Stimulated activated CD4-positive, alpha-beta T cell treated with anti-CD3 and anti-CD28 coated beads, Interleukin-12 subunit alpha, Interleukin-12 subunit beta, amount 100 ng/mL, for 4 hours (primary cell): ENCODE measurements at places on chromosomes 6 and 20.

DNA sequence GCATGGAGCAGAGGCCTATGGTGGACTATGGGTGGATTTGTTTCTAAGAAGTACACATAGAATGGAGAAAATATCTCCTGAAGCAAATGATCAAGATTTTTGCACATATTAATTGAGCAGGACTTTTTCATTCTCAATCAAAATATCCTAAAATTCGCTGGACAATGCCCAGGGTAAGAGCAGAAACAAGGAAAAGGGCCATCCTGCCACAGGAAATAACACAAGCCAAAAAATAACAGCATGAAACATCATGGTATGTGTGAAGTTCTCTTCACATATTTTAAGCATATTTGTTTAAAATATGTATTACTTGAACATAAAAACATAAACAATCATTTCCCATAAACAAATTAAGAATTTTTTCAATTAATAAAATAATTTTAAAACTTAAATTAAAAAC is 868.9 kb downstream of the EPHA7 start:
- no peak for DNase-seq

GRCh38 chr6:119331663-119332286 is 17.8 kb downstream of the MAN1A1 start:
- no peak for DNase-seq

GRCh38 chr6:50998905-50999304 is 180.2 kb downstream of the TFAP2B start:
- no peak for DNase-seq

GRCh38 chr20:50048420-50049166 is 64.4 kb downstream of the UBE2V1 start:
- no peak for DNase-seq

DNA sequence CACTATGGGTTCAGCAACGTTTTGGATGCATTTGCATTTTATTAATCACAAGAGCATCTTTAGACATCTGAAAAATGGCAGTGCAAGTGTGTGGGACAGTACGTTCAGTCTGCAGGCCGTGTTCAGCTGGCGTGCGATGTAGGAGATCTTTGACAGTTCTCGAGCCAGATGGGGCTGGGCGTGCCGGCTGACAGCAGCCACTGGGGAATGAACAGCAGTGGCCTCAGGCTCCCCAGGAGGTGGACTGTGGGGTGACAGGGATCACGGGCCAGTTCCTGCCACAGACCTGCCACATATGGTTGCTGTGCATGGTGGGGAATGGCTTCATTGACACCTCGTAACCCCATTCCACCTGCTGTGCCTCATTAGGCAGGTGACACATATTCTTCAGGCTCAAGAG is 16.4 kb upstream of the MLN start:
- DNase-seq = no peak

DNA sequence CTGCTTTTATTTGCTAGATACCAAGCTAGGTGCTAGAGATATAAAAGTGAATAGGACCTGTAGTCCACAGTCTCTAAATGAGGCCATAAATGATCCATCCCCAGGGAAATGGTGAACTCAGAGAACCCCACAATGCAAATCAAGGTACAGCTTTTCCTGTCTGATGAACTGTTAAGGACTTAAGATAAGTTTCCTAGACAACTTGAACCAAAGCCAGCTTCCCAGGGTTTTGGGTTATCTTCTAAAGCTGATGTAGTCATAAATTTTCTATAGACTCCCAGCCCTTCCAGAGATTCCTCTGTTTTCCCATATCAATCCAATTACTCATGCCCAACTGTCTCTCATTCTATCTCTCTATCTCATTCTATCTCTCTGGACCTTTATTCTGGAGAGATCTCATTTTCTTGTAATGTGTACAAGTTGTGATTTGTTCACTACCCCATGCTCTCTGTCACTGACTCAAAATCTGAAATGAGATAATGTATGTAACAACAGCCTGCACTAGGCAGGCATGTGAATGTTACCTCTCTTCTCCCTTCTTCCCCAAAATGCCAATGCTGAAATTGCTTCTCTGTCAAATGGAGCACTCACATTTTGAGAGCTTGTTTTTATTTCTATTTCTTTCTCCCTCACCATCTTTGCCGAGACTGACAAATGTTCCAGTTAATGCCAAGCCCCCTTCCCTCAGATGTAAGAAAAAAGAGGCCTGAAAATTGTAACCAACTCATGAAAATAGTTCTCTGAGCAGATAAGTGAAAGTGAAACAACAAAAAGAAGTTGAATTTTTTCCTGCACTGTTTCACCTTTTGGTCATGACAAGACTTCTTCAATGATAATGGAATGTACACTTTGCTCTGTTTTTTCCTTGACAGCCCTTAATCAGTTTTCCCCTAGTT is 279.9 kb downstream of the SLC35F1 start:
- no peak for DNase-seq

GRCh38 chr20:23120936-23121750 is 35.0 kb upstream of the CD93 start:
- DNase-seq = no peak

- DNase-seq = no peak
Measured at GRCh38 chr6:94680669-94681212, 896.6 kb upstream of the MANEA start.

- DNase-seq = no peak
Measured at GRCh38 chr20:21393166-21393565, 4.2 kb downstream of the NKX2-4 start.

GRCh38 chr6:1806935-1807334 is 197.2 kb downstream of the FOXC1 start:
- no peak for DNase-seq

DNA sequence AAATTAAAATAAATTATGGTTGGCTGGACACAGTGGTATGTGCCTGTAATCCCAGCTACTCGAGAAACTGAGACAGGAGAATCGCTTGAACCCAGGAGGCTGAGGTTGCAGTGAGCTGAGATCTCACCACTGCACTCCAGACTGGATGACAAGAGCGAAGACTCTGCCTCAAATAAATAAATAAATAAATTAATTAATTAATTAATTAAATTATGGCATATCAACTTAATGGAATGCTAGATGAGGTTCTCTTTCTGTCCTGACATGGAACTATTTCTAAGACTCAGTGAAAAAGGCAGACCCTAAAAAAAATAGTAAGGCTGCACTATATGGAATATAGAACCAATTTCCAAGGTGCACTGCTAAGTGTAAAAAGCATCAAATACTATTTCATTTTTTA is 4.8 kb downstream of the SRPK1 start:
- DNase-seq = no peak

DNA sequence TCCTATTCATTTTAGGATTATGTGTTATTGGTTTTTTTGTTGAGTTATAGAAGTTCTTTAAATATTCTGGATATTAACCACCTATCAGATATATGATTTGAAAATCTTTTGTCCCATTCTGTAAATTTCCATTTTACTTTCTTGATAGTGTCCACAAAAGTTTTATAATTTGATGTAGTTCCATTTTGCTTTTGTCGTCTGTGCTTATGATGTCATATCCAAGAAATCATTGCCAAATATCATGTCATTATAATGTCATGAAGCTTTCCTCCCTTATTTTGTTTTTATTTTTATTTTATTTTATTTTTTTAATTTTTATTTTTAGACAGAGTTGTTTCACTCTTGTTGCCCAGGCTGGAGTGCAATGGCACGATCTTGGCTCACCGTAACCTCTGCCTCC is 21.0 kb upstream of the NANP start:
- no peak for DNase-seq

GRCh38 chr6:32290886-32291450 is 67.1 kb upstream of the NOTCH4 start:
- DNase-seq = no peak

- DNase-seq = no peak
Measured at GRCh38 chr20:21523895-21524294, 10.0 kb upstream of the NKX2-2 start.

DNA sequence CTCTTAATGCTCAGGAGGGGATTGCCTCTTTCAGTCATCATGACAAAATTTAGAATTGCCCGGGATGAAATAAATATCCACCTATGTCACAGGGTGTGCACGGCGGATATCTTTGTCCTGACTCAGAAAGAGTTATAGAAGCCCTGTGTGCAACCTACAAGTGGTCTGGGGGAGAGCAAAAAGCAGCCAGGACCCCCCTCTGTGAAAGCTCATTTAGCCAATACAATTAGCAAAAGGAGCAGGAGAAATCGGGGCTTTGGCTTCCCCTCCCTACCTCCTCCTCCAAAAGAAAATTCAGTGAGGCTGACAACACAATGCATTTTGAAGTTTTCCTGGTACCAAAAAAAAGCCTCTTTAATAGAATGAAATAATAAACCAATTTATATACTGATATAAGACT is 21.8 kb downstream of the FOXA2 start:
- DNase-seq = no peak

DNA sequence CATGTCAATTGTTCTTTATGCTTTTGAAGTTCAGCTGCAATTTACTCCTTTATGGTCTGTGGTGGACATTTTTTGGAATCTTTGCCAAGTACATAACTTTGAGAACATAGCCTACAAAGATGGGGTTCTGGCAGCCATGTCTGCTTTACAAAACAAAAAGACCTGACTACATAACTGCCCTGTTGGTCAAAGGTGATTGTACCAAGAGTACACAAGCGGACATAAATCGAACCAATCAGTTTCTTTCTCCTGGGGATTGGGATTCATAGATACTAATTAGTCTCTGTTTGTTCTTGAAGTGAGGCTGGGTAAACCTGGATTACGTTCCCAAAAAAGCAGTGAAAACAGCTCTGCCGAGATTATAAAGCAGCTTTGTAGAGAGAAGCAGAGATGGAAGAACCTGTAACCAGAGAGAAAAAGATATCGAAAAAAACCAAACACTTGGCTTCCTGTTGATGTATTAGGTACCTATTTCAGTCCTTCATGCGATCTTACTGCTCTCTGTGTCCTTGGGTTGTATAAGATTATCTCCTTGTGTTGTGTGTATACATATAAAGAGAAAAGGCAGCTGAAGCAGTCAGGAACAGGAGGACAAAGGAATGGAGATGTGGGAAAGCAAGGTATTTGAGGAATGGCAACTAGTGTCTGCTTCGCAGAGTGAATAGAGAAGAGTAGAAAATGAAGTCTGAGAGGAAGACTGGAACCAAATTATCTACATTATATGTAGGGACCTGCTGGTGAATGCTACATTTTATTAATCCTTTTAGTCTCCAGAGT is 2.7 kb upstream of the ZFAND3 start:
- no peak for DNase-seq

GRCh38 chr6:127180426-127180825 is 62.0 kb downstream of the RSPO3 start:
- DNase-seq = no peak

DNA sequence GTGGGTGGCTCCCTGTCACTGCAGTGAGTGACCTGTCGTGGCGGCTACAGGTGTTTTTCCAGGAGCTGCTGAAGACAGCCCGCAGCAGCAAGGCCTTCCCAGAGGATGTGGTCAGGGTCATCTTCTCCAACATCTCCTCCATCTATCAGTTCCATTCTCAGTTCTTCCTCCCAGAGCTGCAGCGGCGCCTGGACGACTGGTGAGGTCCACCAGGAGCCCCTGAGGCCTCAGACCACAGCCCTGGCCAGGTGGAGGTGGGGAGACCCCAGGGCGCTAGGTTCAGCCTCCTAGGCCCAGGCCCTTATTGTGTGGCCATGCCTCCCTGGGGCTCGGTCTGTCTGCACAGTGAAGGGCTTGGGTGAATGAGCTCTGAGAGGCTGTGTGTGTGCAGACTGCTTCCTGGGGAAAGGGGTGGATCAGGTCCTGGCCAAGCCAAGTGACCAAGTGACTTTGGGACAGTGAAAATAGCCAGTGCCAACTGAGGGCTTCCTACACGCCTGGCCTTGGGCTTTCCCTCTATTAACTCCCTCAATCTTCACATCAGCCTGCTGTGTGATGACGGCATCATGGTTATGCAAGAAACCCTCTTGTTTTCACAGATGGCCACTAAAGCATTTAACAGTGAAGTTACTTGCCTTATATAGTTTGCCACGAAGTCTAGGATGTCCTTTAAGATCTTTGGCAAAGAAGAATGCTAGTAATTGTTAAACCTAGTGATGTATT is 6.4 kb downstream of the FGD2 start:
- DNase-seq = no peak

GRCh38 chr6:17086469-17086868 is 15.4 kb upstream of the STMND1 start:
- DNase-seq = no peak

DNA sequence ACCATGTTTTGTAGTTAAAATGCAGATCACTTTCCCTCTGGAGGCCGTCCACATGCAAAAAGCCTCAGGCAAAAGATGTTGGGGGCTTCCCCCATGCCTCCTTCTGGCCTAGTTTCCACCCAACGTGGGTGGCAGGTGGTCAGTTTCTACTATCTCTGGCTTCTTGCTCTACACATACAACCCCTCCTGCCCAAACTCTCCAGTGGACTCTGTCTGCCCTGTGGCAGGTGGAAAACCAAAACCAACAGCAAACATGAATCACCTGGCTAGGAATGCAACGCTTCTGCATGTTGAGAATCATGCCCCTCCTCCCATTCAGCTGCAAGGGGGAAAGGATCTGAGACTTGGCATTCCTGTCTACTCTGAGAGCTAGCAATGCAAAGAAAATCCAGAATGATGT is 94.8 kb downstream of the MBOAT1 start:
- no peak for DNase-seq

DNA sequence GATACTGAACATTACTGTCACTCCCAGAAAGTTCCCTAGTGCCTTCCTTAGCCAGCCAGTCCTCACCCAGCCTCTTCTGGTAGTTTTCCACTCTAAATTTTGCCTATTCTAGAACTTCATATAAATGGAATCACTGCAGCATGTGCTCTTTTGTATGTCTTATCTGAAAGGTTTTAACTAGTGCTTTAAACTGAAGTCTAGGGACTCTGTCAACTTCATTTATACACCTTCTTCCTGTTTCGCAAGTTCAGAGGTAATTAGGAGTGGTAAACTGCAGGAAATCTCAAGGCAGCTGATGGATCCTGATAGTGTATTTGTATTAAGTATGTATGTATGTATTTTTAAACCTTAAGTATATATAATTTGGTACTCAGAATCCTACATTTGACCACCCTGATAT is 94.3 kb downstream of the TCP11 start:
- no peak for DNase-seq

- no peak for DNase-seq
Measured at GRCh38 chr6:108797951-108798669, 50.1 kb upstream of the ARMC2 start.

DNA sequence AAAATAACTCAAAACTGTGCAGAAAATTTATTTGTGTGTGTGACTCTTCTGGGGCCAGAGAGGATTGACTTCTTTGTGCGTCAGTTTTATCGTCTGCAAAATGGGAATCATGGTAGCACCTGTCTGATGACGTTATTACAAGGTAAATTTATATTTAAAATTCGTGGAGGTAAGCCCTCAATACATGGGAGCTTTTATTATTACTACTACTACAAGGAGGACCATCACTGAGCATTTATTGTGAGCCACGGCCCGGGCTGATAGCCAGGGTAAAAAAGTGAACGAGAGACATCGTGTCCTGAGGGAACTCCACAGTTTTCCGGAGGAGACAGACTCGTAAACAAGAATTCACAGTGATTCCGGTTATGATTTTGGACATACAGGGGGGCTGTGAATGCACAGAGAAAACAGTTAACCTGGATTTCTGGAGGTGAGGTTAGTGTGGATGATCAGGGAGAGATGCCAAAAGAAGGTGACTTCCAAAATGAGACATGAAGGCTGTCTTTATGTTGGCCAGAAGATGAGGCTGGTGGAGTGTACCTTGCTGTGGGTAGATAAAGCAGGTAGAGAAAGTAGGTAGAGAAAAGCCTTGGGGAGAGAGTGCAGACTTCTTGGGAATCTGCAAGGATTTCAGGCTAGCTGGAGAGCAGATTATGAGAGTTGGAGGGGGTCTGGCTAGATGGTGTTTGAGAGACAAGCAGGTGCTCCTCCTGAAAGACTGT is 10.6 kb upstream of the SERINC3 start:
- no peak for DNase-seq

GRCh38 chr6:27684264-27685211 is 211.6 kb upstream of the ZNF184 start:
- peak; percentile 49 for DNase-seq

GRCh38 chr6:9002833-9003232 is 567.5 kb upstream of the SLC35B3 start:
- DNase-seq = no peak
